ENCODE measurements at places on chromosomes 1 and 21.

- H3K27ac ChIP-seq: no peak overlapping the region
- H3K36me3 ChIP-seq: no peaks in the 10 kb centered on the region
- H3K27me3 ChIP-seq: no peaks in the 10 kb centered on the region
- DNase-seq: no peak
Observed at GRCh38 chr1:89201106-89201794, 2.5 kb upstream of the GBP4 start.

DNA sequence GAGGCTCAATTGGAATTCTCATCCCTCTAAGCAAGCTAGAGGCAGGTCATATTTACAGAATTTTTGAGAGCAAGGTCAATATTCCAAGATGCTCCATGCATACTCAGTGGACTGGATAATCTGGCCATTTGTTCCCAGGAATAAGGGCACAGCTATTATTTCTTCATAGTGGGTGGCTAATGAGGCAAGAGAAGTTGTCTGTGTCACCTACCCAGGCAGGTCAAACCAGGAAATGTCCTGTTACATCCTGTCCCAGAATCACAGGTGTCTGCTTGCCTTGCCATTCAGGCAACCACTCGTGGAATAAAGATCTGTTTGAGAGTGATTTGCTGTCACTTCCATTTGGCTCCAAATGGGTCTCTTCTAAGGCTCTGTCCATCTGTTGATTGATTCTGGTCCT lies 85.2 kb upstream of the ZP4 start:
- no peak overlapping the region for H3K27ac ChIP-seq
- no peaks in the 10 kb centered on the region for H3K36me3 ChIP-seq
- no peak overlapping the region for H3K4me3 ChIP-seq
- no peaks in the 10 kb centered on the region for H3K4me1 ChIP-seq
- H3K27me3 ChIP-seq: no peaks in the 10 kb centered on the region

DNA sequence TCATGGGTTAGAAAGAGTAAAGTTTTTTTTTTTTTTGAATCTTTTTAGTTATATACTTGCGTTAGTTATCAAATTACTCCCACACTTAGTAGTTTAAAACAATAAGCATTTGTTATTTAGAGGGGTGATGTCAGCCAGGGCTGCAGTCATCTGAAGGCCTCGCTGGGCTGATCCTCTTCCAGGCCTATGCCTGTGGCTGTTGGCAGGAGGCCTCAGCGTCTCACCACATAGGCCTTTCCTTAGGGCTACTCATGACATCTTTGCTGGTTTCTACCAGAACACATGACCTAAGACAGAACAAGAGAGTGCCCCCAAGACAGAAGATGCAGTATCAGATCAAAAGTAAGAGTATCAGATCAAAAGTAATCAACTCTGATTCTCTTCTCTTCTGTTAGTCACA lies 167.4 kb downstream of the HHAT start:
- DNase-seq: no peak
- no peak overlapping the region for H3K4me3 ChIP-seq
- no peaks in the 10 kb centered on the region for H3K36me3 ChIP-seq
- H3K27ac ChIP-seq: no peak overlapping the region
- no peaks in the 10 kb centered on the region for H3K27me3 ChIP-seq

DNA sequence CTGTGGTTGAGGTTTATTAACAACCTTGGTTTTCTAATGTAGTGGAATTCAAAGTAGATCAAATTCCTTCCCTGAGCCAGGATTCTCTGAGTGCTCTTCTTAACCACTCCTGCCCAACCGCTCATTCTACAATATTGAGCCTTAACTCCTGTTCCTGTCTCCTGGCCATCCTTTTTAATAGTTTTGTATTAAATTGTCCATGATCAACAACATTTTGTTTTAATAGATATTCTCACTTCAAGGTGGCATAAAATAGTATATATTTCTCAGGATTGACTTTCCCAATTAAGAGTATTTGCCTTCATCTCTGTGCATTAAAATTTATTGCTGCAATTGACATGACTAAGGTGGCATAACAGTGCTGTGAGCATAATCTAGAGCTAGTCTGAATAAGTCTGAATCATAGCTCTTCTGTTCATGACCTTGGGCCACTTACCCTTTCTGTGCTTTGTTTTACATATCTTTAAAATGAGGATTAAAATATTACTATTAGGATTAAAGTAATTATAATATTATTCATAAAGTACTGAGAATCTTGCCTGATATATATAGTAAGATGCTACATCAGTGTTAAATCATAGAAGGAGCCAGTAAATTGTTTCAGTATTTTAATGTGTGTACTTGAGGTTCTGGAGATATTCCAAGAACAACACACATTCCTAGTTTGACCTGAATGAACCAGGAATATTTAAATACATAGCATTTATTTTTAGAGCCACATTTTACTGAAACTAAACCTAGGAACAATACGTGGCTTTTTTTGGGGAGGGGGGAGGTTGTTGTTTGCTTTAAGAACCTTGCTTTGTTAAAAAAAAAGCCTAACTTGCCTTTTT lies 76.4 kb downstream of the ADGRL2 start:
- no peaks in the 10 kb centered on the region for H3K36me3 ChIP-seq
- H3K27me3 ChIP-seq: no peaks in the 10 kb centered on the region
- peaks cover 25% of the 10 kb centered on the region for H3K4me1 ChIP-seq
- no peak overlapping the region for H3K4me3 ChIP-seq
- no peak for DNase-seq

GRCh38 chr1:59917785-59918180 lies 8.8 kb downstream of the CYP2J2 start:
- no peak overlapping the region for H3K27ac ChIP-seq
- no peak for DNase-seq
- H3K4me3 ChIP-seq: no peak overlapping the region
- no peaks in the 10 kb centered on the region for H3K27me3 ChIP-seq
- no peaks in the 10 kb centered on the region for H3K36me3 ChIP-seq
- no peaks in the 10 kb centered on the region for H3K4me1 ChIP-seq

GRCh38 chr1:26858160-26858559 lies 4.8 kb upstream of the SFN start:
- no peaks in the 10 kb centered on the region for H3K27me3 ChIP-seq
- H3K27ac ChIP-seq: no peak overlapping the region
- no peaks in the 10 kb centered on the region for H3K4me1 ChIP-seq
- DNase-seq: no peak

- peak; percentile 30 for DNase-seq
- no peak overlapping the region for H3K27ac ChIP-seq
- no peaks in the 10 kb centered on the region for H3K27me3 ChIP-seq
- no peaks in the 10 kb centered on the region for H3K36me3 ChIP-seq
Observed at GRCh38 chr21:44505673-44506278, 34.2 kb downstream of the KRTAP10-1 start.

DNA sequence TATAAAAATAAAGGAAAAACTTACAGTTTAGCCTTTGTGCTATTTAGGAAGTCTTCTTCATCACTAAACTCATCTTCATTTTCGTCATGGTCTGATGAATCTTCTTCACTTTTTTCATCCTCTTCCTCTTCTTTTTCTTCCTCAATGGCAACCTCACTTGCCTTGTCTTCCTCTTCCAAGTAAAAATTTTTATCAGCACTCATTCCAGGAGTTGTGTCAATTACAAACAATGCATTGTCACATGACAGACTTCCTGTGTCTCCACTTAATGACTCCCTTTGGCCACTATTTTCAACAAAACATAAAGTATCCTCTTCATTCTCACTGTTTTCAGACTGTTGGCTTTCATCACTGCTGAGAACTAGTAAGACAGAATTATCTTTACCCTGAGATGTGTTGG lies 2.8 kb downstream of the DNTTIP2 start:
- no peak overlapping the region for H3K27ac ChIP-seq
- H3K4me3 ChIP-seq: no peak overlapping the region
- H3K27me3 ChIP-seq: no peaks in the 10 kb centered on the region
- DNase-seq: no peak

DNA sequence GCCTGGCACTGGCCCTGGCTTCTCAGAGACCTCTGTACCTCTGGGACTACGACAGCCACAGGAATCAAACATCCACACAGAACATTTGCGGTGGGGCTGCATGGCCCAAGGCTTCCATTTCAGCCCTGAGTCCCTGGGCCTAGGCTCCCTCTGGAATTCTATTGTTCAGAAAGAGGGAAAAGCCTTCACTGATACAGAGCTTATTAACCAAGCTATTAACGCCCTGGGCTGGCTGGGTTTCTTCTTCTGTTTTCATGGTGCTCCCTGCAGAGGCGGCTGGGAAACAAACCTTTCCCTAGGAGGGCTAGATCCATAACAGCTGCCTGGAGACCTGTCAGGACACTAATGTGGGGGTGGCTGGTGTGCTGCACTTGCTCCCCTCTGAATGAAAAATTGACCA lies 88.2 kb downstream of the KAZN start:
- no peaks in the 10 kb centered on the region for H3K4me1 ChIP-seq
- H3K27ac ChIP-seq: no peak overlapping the region
- H3K27me3 ChIP-seq: no peaks in the 10 kb centered on the region
- DNase-seq: no peak

GRCh38 chr21:27168084-27168483 lies 201.2 kb upstream of the ADAMTS5 start:
- H3K27ac ChIP-seq: no peak overlapping the region
- H3K4me1 ChIP-seq: no peaks in the 10 kb centered on the region
- no peaks in the 10 kb centered on the region for H3K36me3 ChIP-seq
- no peaks in the 10 kb centered on the region for H3K27me3 ChIP-seq

- no peaks in the 10 kb centered on the region for H3K27me3 ChIP-seq
- peaks cover 13% of the 10 kb centered on the region for H3K36me3 ChIP-seq
- DNase-seq: no peak
- no peak overlapping the region for H3K4me3 ChIP-seq
Observed at GRCh38 chr1:23854568-23854967, 13.5 kb downstream of the FUCA1 start.

GRCh38 chr1:1542766-1543705 lies 2.6 kb upstream of the TMEM240 start:
- no peak overlapping the region for H3K27ac ChIP-seq
- H3K4me1 ChIP-seq: peaks cover 8% of the 10 kb centered on the region
- no peak overlapping the region for H3K4me3 ChIP-seq
- no peaks in the 10 kb centered on the region for H3K36me3 ChIP-seq
- no peak for DNase-seq

- DNase-seq: no peak
- H3K4me3 ChIP-seq: no peak overlapping the region
- no peaks in the 10 kb centered on the region for H3K27me3 ChIP-seq
- no peaks in the 10 kb centered on the region for H3K4me1 ChIP-seq
- H3K27ac ChIP-seq: no peak overlapping the region
- H3K36me3 ChIP-seq: no peaks in the 10 kb centered on the region
Observed at GRCh38 chr1:209382231-209383100, 201.0 kb upstream of the CAMK1G start.

DNA sequence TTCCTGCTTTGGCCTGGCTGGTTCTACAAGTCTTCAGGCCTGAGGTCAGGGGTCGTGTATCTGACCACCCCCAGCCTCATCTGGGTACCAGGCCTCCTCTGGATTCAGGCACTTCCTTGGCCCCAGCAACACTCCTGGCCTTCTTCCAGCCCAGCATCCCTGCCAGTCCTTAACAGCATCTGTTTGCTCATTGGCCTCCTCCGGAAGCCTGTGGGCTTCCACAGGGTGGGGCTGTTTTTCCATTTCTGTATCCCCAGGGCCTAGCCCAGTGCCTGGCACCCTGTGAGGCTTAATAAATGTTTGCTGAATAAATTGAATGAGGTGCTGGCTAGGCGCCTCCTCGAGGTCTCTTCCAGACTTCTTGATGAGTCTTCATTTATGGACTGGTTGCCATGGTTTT lies 21.5 kb upstream of the GPR37L1 start:
- H3K4me1 ChIP-seq: no peaks in the 10 kb centered on the region
- no peak overlapping the region for H3K27ac ChIP-seq
- no peak for DNase-seq
- H3K4me3 ChIP-seq: no peak overlapping the region

- H3K27ac ChIP-seq: no peak overlapping the region
- no peak for DNase-seq
- H3K4me3 ChIP-seq: no peak overlapping the region
- no peaks in the 10 kb centered on the region for H3K36me3 ChIP-seq
- H3K27me3 ChIP-seq: no peaks in the 10 kb centered on the region
- H3K4me1 ChIP-seq: no peaks in the 10 kb centered on the region
Observed at GRCh38 chr1:165395478-165395877, 39.0 kb upstream of the LMX1A start.

DNA sequence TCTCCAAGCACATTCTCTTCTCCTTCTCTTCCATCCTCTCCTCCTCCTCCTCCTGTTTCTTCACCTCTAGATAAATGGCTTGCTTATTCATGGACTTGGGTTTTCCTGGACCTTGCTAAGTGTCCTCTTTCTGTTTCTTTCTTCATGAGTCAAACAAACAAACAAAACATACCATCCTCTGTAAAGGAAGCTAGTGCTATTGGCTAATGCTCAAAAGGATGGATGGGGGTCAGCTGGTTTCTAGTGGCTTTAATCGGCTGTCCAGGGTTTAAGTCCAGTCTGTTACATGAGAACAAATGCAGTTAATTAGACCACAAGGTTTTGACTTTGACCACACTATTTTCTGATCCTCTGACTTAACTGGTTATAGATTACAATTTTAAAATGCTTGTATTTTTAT lies 83.8 kb upstream of the TSPAN2 start:
- no peaks in the 10 kb centered on the region for H3K27me3 ChIP-seq
- H3K36me3 ChIP-seq: no peaks in the 10 kb centered on the region
- H3K4me3 ChIP-seq: no peak overlapping the region
- DNase-seq: no peak
- no peak overlapping the region for H3K27ac ChIP-seq
- H3K4me1 ChIP-seq: no peaks in the 10 kb centered on the region

DNA sequence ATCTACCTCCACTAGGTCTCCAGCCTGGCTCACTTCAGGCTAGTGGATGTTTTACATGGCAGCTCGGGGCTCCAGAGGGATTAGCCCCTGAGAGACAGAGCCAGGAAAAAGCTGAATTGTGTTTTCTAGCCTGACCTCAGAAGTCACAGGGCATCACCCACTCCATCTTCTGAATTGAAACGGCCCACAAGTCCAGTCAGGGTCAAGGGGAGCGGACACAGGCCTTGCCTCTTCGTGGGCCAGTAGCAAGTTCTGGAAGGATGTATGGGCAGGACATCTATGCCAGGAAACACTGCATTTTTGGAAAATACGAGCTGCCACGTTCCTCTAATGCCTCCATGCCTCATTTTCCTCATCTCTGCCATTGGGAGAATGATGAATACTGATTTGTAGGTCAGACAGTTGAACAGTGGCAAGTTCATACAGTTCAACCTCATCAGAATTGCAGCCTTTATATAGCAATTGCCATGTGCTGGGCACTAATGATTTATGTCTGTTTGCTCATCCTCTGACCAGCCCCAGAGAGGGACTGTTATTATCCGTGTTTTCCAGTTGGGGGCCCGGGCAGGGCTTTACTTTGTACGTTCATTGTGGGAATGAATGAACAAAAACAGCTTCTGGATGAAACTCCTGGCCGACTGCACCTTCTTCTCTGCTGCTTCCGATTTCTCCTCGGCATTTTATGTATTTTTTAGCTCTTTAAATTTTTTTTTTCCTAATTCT lies 23.2 kb upstream of the PCBP3 start:
- no peaks in the 10 kb centered on the region for H3K4me1 ChIP-seq
- H3K36me3 ChIP-seq: no peaks in the 10 kb centered on the region
- H3K27ac ChIP-seq: no peak overlapping the region
- peak; percentile 22 for DNase-seq
- no peaks in the 10 kb centered on the region for H3K27me3 ChIP-seq

DNA sequence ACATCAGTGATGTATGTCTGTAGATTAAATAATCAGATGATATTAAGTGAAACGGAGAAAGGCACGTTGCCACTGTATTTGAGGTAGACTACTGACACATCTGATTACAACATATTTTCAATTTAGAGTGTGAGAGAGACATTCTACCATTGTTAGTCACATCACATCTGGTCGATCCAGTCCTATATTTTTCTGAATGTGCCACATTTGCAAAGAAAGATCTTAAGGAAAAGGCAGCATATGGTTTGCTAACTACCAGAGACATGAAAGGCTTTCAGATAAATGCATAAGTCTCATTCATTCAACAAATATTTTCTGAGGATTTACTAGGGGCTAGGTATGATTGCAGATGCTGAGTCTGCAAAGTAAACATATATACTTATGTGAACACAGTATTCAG lies 114.3 kb upstream of the RUNX1 start:
- H3K4me1 ChIP-seq: no peaks in the 10 kb centered on the region
- no peaks in the 10 kb centered on the region for H3K36me3 ChIP-seq
- H3K27me3 ChIP-seq: no peaks in the 10 kb centered on the region

Measured in kidney (tissue), 22 donors.